Activated T-cell treated with anti-CD3 and anti-CD28 coated beads, Interleukin-2, amount 50 U/mL, for 72 hours (primary cell): ENCODE measurements at places on chromosomes 12 and 14.
A peak's percentile ranks its signal among the peaks of the same experiment; 100 is the strongest.

- no peak overlapping the region for H3K27ac ChIP-seq
- H3K27me3 ChIP-seq = no peaks in the 10 kb centered on the region
- H3K4me3 ChIP-seq = no peak overlapping the region
- H3K36me3 ChIP-seq = no peaks in the 10 kb centered on the region
These were observed 878.7 kb downstream of the DIO2 start for GRCh38 chr14:79332504-79333197.

DNA sequence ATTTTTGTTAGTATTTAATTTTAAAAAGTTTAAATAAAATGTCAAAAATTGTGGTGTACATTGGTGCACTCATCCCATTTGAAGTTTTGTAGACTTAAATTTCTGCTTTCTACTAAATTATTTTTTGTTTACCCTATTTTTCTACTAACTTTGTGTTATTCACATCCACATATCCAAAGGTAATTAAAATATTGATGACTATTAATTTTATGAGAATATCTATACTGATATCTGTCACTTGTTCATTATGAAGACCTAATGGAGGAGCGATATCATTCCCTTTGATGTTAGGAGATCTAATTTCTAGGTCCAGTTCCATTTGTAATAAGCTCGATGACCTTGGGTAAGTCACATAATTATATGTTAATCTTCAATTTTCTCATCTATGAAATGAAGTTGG, 325.7 kb upstream of the STXBP6 start:
- no peak for DNase-seq
- no peaks in the 10 kb centered on the region for H3K27me3 ChIP-seq
- H3K36me3 ChIP-seq = no peaks in the 10 kb centered on the region
- no peaks in the 10 kb centered on the region for H3K4me1 ChIP-seq
- no peak overlapping the region for H3K4me3 ChIP-seq

- H3K27ac ChIP-seq = no peak overlapping the region
- H3K36me3 ChIP-seq = no peaks in the 10 kb centered on the region
- peaks cover 40% of the 10 kb centered on the region for H3K4me1 ChIP-seq
These were observed 646 bp upstream of the DNAJC22 start for GRCh38 chr12:49345825-49346658.

DNA sequence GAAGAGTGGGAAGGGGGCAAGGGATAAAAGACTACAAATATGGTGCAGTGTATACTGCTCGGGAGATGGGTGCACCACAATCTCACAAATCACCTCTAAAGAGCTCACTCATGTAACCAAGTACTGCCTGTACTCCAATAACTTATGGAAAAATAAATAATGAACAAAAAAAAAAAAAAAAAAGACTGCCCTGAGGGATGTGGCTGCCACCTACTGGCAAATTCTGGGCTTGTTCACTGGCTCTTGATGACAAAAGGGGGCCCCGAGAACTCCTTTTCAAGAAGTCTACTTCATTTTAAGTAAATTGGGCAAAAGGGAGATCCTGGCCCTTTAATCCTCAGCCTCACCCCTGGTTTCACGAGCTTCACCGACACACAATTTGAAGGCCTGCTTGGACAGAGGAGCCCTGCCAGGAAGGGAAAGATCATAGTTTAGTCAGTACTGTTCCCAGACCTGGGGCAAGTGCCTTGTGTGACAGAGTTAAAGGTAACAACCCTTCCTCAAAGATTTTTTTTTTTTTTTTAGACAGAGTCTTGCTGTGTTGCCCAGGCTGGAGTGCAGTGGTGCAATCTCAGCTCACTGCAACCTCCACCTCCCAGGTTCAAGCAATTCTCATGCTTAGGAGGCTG, 26.1 kb upstream of the STAC3 start:
- peaks cover 12% of the 10 kb centered on the region for H3K36me3 ChIP-seq
- H3K4me3 ChIP-seq = no peak overlapping the region
- H3K27ac ChIP-seq = no peak overlapping the region
- H3K27me3 ChIP-seq = no peaks in the 10 kb centered on the region

GRCh38 chr14:100237735-100238418, 1.1 kb upstream of the YY1 start:
- peaks cover 58% of the 10 kb centered on the region for H3K4me1 ChIP-seq
- peak overlapping the region; percentile 97 for H3K27ac ChIP-seq
- H3K36me3 ChIP-seq = peaks cover 15% of the 10 kb centered on the region
- DNase-seq = peak; percentile 71

- H3K27me3 ChIP-seq = no peaks in the 10 kb centered on the region
- peaks cover 64% of the 10 kb centered on the region for H3K4me1 ChIP-seq
- no peak overlapping the region for H3K4me3 ChIP-seq
- no peak overlapping the region for H3K27ac ChIP-seq
These were observed 212.5 kb downstream of the CHST11 start for GRCh38 chr12:104669089-104669721.

DNA sequence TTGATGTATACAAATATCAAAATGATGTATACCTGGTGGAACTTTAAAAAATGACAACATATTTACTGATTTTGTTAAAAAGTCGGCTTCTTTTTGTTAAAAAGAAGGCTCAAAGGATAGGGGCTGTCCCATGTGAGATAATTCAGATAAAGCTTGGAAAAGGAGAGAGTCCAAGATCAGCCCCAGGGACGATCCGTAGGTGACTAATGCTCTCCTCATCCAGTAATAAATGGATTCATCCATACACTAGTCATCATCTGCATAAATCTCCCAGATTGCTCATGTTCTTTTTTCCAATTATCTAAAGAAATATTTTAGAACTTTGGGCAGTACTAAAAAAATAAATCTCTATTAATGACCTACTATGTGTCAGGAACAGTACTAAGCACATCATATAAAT, 23.4 kb upstream of the FSCB start:
- H3K27me3 ChIP-seq = no peaks in the 10 kb centered on the region
- H3K36me3 ChIP-seq = no peaks in the 10 kb centered on the region
- no peak overlapping the region for H3K27ac ChIP-seq
- DNase-seq = no peak
- H3K4me1 ChIP-seq = no peaks in the 10 kb centered on the region
- H3K4me3 ChIP-seq = no peak overlapping the region

- H3K4me3 ChIP-seq = no peak overlapping the region
- no peak overlapping the region for H3K27ac ChIP-seq
- no peaks in the 10 kb centered on the region for H3K36me3 ChIP-seq
- H3K27me3 ChIP-seq = peaks cover 6% of the 10 kb centered on the region
- no peak for DNase-seq
- H3K4me1 ChIP-seq = peaks cover 11% of the 10 kb centered on the region
These were observed 41.9 kb downstream of the CDC42BPB start for GRCh38 chr14:103015426-103015825.

- DNase-seq = no peak
- peaks cover 4% of the 10 kb centered on the region for H3K36me3 ChIP-seq
- H3K4me1 ChIP-seq = peaks cover 15% of the 10 kb centered on the region
- H3K4me3 ChIP-seq = no peak overlapping the region
- no peaks in the 10 kb centered on the region for H3K27me3 ChIP-seq
These were observed 6.0 kb downstream of the DCTN2 start for GRCh38 chr12:57541001-57541400.

- H3K27me3 ChIP-seq = no peaks in the 10 kb centered on the region
- no peak overlapping the region for H3K27ac ChIP-seq
- no peak overlapping the region for H3K4me3 ChIP-seq
- H3K4me1 ChIP-seq = no peaks in the 10 kb centered on the region
These were observed 543.6 kb downstream of the FOXG1 start for GRCh38 chr14:29310210-29310609.

- H3K4me1 ChIP-seq = no peaks in the 10 kb centered on the region
- H3K36me3 ChIP-seq = no peaks in the 10 kb centered on the region
- H3K27me3 ChIP-seq = no peaks in the 10 kb centered on the region
- no peak overlapping the region for H3K4me3 ChIP-seq
- no peak overlapping the region for H3K27ac ChIP-seq
These were observed 37.2 kb downstream of the CFAP251 start for GRCh38 chr12:121955258-121956237.

- H3K36me3 ChIP-seq = peaks cover 10% of the 10 kb centered on the region
- H3K4me1 ChIP-seq = peaks cover 39% of the 10 kb centered on the region
- H3K4me3 ChIP-seq = peak overlapping the region; percentile 81
- H3K27me3 ChIP-seq = no peaks in the 10 kb centered on the region
- peak overlapping the region; percentile 82 for H3K27ac ChIP-seq
- peak; percentile 59 for DNase-seq
These were observed 20.5 kb downstream of the CBX5 start for GRCh38 chr12:54259194-54260011.

- no peak overlapping the region for H3K27ac ChIP-seq
- H3K4me3 ChIP-seq = no peak overlapping the region
- H3K27me3 ChIP-seq = peaks cover 26% of the 10 kb centered on the region
These were observed 260.3 kb downstream of the ADGRD1 start for GRCh38 chr12:131213896-131214442.

DNA sequence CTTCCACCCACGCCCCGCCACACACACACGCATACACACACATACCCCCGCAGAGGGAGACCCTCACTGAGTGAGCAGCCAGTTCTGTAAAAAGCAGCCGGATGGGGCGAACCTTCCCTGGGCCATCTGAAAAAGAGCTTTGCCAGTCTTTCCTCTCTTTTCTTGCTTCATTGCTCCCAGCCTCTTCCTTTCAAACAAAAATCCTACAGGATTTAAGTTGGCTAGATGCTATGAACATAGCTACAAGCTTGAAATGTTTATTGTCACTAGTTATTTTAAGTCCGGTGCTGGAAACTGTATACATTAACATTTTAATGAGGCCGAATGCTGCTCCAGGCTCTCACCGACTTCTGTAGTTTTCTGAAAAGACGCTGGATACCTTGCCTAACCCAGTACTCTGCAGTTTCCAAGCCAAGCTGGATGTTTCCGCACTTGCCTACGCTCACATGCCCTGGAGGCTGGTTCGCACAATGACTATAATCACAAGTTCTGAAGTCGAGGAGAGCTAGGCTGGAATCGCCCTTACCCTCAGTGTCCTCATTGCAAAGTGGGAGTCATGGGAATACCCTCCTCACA, 39.2 kb downstream of the LTBP2 start:
- peak overlapping the region; percentile 71 for H3K4me3 ChIP-seq
- H3K4me1 ChIP-seq = peaks cover 41% of the 10 kb centered on the region
- H3K27ac ChIP-seq = no peak overlapping the region
- no peaks in the 10 kb centered on the region for H3K36me3 ChIP-seq
- DNase-seq = no peak

DNA sequence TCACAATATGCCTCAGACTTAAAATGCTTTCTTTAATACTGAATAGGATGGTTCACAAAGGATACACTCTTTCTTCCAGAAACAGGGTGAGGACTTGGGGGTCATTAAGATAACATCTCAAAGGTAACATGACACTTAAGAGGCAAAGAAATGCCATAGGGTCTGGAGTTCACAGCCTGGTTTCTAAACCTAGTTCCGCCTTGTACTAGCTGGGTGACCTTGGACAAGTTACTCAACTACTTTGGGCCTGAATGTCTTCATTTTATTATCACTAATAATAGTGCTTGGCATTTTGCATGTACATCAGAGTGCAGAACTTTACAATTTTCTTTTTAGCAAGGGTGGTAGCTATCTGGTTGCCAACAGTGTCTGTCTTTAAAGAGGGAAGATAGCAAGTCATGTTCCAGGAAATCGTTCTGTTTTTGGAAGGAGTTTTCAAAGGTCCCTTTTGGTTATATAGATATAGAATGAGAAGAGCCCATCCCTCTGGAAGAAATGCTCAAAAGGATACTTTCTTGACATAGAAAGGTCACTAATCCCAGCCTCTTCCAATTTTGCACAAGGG, 257.8 kb downstream of the NUAK1 start:
- H3K27me3 ChIP-seq = no peaks in the 10 kb centered on the region
- DNase-seq = no peak
- H3K27ac ChIP-seq = no peak overlapping the region
- H3K4me3 ChIP-seq = no peak overlapping the region
- H3K4me1 ChIP-seq = no peaks in the 10 kb centered on the region

GRCh38 chr12:45928309-45928708, 62.1 kb downstream of the SCAF11 start:
- no peaks in the 10 kb centered on the region for H3K27me3 ChIP-seq
- peaks cover 6% of the 10 kb centered on the region for H3K4me1 ChIP-seq
- H3K27ac ChIP-seq = peak overlapping the region; percentile 5
- no peak for DNase-seq

GRCh38 chr12:14814014-14814413, at the start of gene SMCO3:
Gene SMCO3 (minus strand): TSS chr12:14814182. CDS start chr12:14806680, 7,502 bp downstream.
- no peaks in the 10 kb centered on the region for H3K36me3 ChIP-seq
- no peak within 1 kb of the TSS for H3K27ac ChIP-seq
- DNase-seq = no peak
- H3K4me3 ChIP-seq = no peak within 1 kb of the TSS

GRCh38 chr12:6249580-6249979, 49.4 kb downstream of the CD9 start:
- no peaks in the 10 kb centered on the region for H3K36me3 ChIP-seq
- H3K4me1 ChIP-seq = no peaks in the 10 kb centered on the region

GRCh38 chr12:49389387-49389703, 22.1 kb downstream of the SPATS2 start:
- no peak for DNase-seq
- H3K36me3 ChIP-seq = no peaks in the 10 kb centered on the region
- peak overlapping the region; percentile 36 for H3K4me3 ChIP-seq
- no peak overlapping the region for H3K27ac ChIP-seq
- no peaks in the 10 kb centered on the region for H3K4me1 ChIP-seq

DNA sequence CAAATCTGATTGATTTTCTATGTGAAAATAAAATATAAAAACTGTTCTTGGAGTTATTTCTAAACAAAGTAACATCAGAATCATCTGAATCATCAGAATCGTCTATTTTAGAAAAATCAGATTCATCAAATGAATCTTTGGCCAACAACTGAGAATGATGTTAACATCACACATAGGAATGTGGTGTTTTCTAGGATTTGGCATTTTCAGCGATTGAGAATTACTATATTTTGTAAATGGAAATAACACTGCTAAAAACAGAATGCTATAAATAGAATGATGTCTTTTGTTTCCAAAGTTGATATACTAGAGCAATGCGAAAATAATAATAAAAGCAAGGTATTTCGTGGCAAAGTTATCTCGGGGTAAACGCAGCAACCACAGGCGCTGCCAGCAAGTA, 73.9 kb upstream of the EVL start:
- no peak overlapping the region for H3K27ac ChIP-seq
- no peaks in the 10 kb centered on the region for H3K27me3 ChIP-seq
- peaks cover 13% of the 10 kb centered on the region for H3K4me1 ChIP-seq
- no peak overlapping the region for H3K4me3 ChIP-seq
- no peak for DNase-seq
- no peaks in the 10 kb centered on the region for H3K36me3 ChIP-seq

GRCh38 chr14:73467377-73467776, 9.0 kb upstream of the NUMB start:
- peak overlapping the region; percentile 74 for H3K4me3 ChIP-seq
- no peaks in the 10 kb centered on the region for H3K27me3 ChIP-seq
- DNase-seq = peak; percentile 79
- H3K27ac ChIP-seq = peak overlapping the region; percentile 95
- H3K4me1 ChIP-seq = peaks cover 67% of the 10 kb centered on the region

GRCh38 chr12:27896419-27896990, 76.0 kb downstream of the PTHLH start:
- peak overlapping the region; percentile 42 for H3K27ac ChIP-seq
- H3K4me1 ChIP-seq = no peaks in the 10 kb centered on the region
- H3K36me3 ChIP-seq = no peaks in the 10 kb centered on the region
- no peak for DNase-seq
- H3K4me3 ChIP-seq = no peak overlapping the region

DNA sequence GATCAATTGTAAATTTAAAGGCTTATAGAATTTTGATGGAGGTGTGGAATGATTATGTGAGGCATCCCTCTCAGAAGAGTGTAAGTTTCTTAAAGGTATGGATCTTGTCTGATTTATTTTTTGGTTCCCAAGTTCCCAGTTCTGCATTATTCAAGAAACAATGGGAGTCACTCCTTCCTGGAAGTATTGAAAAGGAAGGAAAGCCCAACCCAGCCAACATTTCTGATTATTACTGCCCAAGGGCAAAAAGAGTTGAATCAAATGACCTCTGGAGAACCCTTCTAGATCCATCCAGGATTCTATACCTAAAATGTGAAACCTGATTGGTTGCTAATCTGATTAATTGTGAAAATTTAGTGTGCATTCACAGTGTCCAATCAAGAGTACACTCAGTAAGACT, 166.2 kb downstream of the ANO2 start:
- H3K27ac ChIP-seq = no peak overlapping the region
- no peaks in the 10 kb centered on the region for H3K27me3 ChIP-seq
- no peak for DNase-seq
